ENCODE measurements at places on chromosomes 6 and 20.
A peak's percentile ranks its signal among the peaks of the same experiment; 100 is the strongest.

- no peaks in the 10 kb centered on the region for H3K36me3 ChIP-seq
- H3K27me3 ChIP-seq: peaks cover 4% of the 10 kb centered on the region
- no peak overlapping the region for H3K4me3 ChIP-seq
- H3K4me1 ChIP-seq: peaks cover 4% of the 10 kb centered on the region
- no peak overlapping the region for H3K27ac ChIP-seq
- no peak for DNase-seq
These were observed 161.2 kb downstream of the VEGFA start for GRCh38 chr6:43931201-43931600.

DNA sequence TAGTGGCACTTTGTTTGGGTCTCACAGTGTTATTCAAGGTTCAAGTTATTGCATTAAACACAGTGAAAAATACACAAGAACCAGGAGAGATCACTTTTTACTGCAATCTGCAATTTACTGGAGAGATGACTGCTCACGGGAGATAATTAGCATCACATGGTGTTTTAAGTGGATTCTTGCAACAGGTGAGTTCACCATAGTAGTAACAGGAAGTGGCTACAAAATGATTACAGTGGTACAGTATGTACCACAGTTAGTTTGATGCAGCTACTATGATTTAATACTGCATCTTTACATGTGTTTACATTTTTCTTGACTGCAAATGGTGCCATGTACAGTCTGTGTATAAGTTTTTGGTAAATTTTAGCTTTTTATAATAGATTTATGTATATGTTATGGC, 96.5 kb upstream of the SCP2D1 start:
- no peaks in the 10 kb centered on the region for H3K27me3 ChIP-seq
- H3K4me1 ChIP-seq: no peaks in the 10 kb centered on the region
- no peaks in the 10 kb centered on the region for H3K36me3 ChIP-seq

DNA sequence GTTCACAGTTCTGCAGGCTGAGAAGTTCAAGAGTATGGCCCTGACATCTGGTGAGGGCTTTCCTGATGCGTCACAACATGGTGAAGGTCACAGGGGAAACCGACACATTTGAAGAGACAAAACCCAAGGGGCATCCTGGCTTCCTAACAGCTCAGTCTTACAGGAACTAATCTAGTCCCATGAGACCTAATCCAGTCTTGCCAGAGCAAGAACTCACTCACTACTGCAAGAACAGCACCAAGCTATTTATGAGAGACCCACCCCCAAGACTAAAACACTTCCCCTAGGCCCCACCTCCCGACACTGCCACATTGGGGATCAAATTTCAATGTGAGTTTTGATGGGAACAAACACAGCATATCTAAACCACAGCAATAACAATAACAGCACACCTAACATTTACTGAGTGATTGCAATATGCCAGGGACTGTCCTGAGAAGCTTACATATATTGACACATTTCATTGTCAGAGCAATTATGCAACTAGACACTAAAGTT, 46.6 kb downstream of the TPBG start:
- H3K36me3 ChIP-seq: no peaks in the 10 kb centered on the region
- no peak for DNase-seq
- no peaks in the 10 kb centered on the region for H3K27me3 ChIP-seq
- no peak overlapping the region for H3K4me3 ChIP-seq

GRCh38 chr6:136244061-136244616, 6.0 kb downstream of the MTFR2 start:
- H3K36me3 ChIP-seq: no peaks in the 10 kb centered on the region
- DNase-seq: no peak
- no peak overlapping the region for H3K4me3 ChIP-seq
- H3K4me1 ChIP-seq: peaks cover 4% of the 10 kb centered on the region
- no peaks in the 10 kb centered on the region for H3K27me3 ChIP-seq
- no peak overlapping the region for H3K27ac ChIP-seq

DNA sequence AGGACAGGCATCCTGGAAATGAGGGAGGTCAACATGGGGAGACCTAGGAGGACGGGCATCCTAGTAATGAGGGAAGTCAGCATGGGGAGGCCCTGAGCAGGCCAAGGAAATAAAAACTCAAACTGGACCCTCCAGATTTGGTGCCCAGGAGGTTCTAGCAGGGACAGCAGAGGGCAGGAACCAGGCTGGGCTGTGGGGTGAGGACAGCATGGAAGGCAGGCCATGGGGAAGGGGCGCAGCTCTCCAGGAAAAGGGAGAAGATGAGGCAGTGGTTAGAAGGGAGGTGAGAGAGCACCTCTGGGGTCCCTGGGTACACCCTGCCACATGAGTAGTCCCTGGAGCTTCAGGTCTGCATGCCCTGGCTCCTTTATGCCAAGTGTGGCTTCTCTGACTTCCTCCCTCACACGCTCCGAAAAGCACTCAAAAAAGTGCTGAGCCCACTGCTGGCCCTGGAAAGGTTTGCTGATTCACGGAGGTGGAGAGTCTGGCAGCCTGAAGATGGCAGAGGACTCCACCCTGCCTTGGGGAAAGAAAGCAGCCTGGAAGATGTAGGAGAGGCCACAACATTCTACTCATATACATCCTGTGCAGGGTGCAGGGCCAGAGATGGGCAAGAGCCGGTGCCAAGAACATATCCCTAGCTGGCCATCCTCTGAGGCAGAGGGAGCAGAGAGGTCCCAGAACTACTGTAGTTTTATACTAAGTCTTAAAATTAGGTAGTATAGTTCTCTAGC, 154.9 kb downstream of the MRPL14 start:
- H3K4me3 ChIP-seq: no peak overlapping the region
- DNase-seq: no peak
- H3K4me1 ChIP-seq: peaks cover 19% of the 10 kb centered on the region
- no peaks in the 10 kb centered on the region for H3K36me3 ChIP-seq
- peaks cover 1% of the 10 kb centered on the region for H3K27me3 ChIP-seq

GRCh38 chr6:44238687-44239350, 8.1 kb upstream of the HSP90AB1 start:
- H3K36me3 ChIP-seq: peaks cover 12% of the 10 kb centered on the region
- no peak overlapping the region for H3K27ac ChIP-seq
- DNase-seq: no peak
- H3K27me3 ChIP-seq: peaks cover 7% of the 10 kb centered on the region
- peaks cover 28% of the 10 kb centered on the region for H3K4me1 ChIP-seq

GRCh38 chr6:56516003-56516402, 126.7 kb downstream of the DST start:
- H3K4me1 ChIP-seq: peaks cover 6% of the 10 kb centered on the region
- no peak for DNase-seq
- peak overlapping the region; percentile 14 for H3K27ac ChIP-seq

DNA sequence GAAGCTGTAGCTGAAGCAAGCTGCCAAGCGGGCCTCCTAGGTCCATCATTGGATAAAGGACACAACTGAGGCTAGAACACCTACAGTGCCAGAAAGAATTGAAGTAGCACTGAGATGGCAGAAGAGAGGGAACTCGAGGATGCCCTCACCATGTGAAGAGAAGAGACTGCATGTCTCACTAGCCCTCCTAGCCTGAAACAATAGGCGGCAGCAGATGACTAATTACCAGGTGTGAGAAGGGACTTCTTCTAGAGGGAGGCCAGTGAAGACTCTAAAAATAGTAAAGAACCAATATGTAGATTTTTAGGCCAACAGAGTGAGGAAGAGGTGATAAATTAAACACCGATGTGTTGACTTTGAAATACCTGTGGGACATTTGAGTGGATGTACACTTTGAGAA, 50.3 kb downstream of the LGSN start:
- no peak overlapping the region for H3K4me3 ChIP-seq
- no peak for DNase-seq
- no peak overlapping the region for H3K27ac ChIP-seq
- H3K27me3 ChIP-seq: peaks cover 2% of the 10 kb centered on the region

DNA sequence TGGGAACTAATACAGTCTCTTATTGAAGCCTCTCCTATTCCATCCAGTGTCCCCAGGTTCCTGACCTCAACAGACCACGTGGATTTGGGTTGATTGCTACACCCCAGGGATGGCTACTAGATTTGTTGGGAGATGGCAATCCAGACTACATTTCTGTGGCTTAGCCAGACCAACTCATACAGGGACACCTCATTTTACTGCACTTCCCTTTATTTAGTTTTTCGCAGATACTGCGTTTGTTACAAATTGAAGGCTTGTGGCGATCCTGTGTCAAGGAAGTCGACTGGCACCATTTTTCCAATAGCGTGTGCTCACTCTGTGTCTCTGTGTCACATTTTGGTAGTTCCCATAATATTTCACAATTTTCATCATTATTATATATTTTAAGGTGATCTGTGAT, 10.3 kb upstream of the MTRF1L start:
- H3K27ac ChIP-seq: no peak overlapping the region
- H3K4me1 ChIP-seq: peaks cover 10% of the 10 kb centered on the region
- no peaks in the 10 kb centered on the region for H3K36me3 ChIP-seq
- H3K4me3 ChIP-seq: no peak overlapping the region
- no peaks in the 10 kb centered on the region for H3K27me3 ChIP-seq
- no peak for DNase-seq

DNA sequence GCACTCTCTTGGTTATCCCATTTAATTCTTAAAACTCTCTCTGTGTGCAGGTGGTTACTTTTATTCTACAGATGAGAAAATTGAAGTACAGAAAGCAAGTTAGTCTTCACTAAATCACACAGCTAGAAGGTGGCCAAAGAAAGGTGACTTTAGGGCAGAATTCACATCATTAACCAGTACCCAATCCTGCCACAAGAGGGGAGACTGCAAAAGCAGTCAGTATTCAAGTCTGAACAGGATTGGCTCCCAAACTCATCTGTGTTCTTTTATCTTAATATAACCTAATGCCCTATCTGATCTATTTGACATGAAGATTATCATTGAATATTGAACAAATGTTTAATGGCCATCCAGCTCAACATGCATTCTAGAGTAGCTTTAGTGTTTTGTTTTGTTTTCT, 225.3 kb upstream of the FAM83B start:
- H3K4me1 ChIP-seq: no peaks in the 10 kb centered on the region
- H3K4me3 ChIP-seq: no peak overlapping the region
- peak; percentile 48 for DNase-seq
- H3K36me3 ChIP-seq: no peaks in the 10 kb centered on the region
- H3K27me3 ChIP-seq: peaks cover 5% of the 10 kb centered on the region
- no peak overlapping the region for H3K27ac ChIP-seq

GRCh38 chr6:14709066-14709670, 536.7 kb upstream of the JARID2 start:
- H3K4me3 ChIP-seq: no peak overlapping the region
- DNase-seq: no peak
- H3K27ac ChIP-seq: no peak overlapping the region
- no peaks in the 10 kb centered on the region for H3K36me3 ChIP-seq

- no peak for DNase-seq
- no peaks in the 10 kb centered on the region for H3K27me3 ChIP-seq
- H3K4me1 ChIP-seq: no peaks in the 10 kb centered on the region
- H3K4me3 ChIP-seq: no peak overlapping the region
- peaks cover 10% of the 10 kb centered on the region for H3K36me3 ChIP-seq
These were observed 46.2 kb downstream of the PANK2 start for GRCh38 chr20:3935295-3935955.

- H3K4me1 ChIP-seq: peaks cover 23% of the 10 kb centered on the region
- peaks cover 9% of the 10 kb centered on the region for H3K36me3 ChIP-seq
- DNase-seq: no peak
- peak overlapping the region; percentile 92 for H3K27ac ChIP-seq
- H3K27me3 ChIP-seq: peaks cover 6% of the 10 kb centered on the region
- H3K4me3 ChIP-seq: peak overlapping the region; percentile 5
These were observed 5.3 kb downstream of the SCAF8 start for GRCh38 chr6:154738551-154738961.

All from endothelial cell (in vitro differentiated cells).